NCI-H460 (cell line): ENCODE measurements at places on chromosomes 6 and 20.

GRCh38 chr6:102417368-102417998 is 1024.0 kb downstream of the GRIK2 start:
- no peak for DNase-seq

GRCh38 chr20:53202777-53203176 is 230.6 kb downstream of the TSHZ2 start:
- no peak for DNase-seq

- no peak for DNase-seq
Observed at GRCh38 chr6:12049165-12049564, 37.1 kb downstream of the HIVEP1 start.

GRCh38 chr6:113137426-113137825 is 719.7 kb upstream of the MARCKS start:
- no peak for DNase-seq

DNA sequence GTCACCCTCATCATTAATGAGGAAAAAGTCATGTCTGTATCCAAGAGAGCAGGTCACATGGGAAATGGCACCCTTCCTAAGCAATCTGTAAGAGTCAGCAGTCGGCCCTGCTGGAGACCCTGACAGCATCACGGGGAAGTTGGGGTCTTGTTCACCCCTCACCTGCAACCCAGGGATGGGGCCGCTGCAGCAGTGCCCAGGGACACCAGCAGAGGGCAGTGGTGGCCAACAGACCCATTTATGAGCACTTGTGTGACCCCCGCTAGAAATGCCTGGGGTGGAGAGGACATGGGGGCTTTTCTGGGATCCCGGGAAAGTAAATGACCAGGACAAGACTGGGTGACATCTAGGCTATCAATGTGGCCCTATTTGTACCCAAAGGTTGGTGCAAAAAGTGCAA is 35.9 kb downstream of the ANKRD60 start:
- no peak for DNase-seq

- DNase-seq, result no peak
Observed at GRCh38 chr6:11761744-11762620, 16.6 kb downstream of the ADTRP start.

GRCh38 chr6:33018904-33019303 is 9.5 kb upstream of the HLA-DOA start:
- DNase-seq, result no peak

DNA sequence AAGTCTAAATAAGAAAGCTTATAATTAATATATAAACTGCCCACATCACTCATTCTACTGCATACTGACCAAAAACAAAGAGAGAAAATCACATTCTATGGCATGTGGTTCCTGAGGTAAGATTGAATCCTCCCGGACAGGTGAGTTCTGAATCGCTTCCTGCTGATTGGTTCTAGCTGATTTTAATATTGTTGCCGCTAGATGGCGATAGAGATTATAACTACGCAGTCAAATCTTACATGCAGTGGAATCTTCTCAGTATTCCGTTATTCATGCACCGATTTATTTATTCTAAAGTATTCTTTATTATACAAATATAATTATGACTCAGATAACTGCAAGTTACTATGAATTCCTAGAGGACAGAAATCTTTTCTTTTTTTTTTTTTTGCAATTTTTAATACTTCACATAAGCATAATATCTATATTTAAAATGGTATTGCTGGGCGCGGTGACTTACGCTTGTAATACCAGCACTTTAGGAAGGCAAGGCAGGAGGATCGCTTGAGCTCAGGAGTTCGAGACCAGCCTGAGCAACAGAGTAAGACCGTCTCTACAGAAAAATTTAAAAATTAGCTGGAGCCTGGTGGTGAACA is 24.2 kb upstream of the TMX4 start:
- peak; percentile 72 for DNase-seq

GRCh38 chr20:62156592-62157386 is 13.2 kb downstream of the SS18L1 start:
- DNase-seq, result peak; percentile 45

DNA sequence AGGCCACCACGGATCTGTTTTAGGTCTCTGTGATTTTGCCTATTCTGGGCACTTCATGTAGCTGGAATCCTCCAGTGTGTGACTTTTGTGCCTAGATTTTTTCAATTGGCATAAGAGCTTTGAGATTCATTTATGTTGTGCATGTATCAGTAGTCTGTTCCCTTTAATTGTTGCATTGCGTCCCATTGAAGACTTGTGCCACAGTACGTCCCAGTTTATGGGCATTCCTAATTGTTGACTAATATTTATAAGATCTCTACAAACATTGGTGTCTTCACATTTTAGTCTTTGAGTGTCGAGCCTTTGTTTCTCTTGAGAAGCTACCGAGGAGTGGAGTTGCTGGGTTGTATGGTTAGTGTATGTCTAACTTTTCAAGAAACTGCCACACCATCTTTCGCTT is 704 bp upstream of the FAM210B start:
- peak; percentile 32 for DNase-seq

DNA sequence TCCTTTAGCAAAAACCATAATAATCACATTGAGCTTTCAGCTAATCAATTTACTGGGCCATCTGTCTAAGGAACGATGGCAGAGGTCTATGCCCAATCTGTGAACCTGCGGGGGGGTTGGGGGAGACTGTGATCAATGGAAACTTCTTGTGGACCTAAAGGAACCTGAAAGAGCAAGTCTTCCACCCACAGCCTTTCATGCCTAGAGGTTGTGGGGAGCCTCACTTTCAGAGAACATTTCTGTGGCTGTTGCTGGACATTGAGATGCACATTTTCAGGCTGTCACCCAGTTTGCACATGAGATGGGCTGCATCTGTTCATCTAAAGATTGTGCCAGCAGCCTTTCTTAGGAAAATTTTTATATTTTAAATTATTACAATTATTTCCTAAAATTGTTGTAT is 310.0 kb upstream of the SPTLC3 start:
- no peak for DNase-seq

DNA sequence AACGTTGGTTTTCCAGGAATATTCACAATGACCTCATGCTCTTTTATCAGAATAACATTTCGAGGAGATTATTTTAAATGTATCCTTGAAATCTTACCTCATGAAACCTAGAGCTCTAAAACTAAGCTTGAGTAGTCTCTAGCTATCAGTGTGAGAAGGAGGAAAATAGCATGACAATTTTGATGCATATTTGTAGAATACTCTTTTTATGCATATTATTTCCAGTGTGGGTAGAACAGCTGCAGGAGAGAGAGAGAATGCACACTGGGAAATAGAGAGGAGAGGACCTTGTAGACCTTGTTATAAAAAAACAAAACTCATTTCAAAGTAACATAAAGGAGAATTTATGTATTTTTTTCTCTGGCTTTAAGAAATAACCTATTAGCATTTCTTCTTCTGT is 71.1 kb upstream of the VGLL2 start:
- DNase-seq, result no peak
